ENCODE measurements at places on chromosomes 1 and 21.
A peak's percentile ranks its signal among the peaks of the same experiment; 100 is the strongest.

GRCh38 chr1:162191396-162192305, 122.2 kb downstream of the NOS1AP start:
- DNase-seq: no peak

- peak; percentile 85 for DNase-seq
Observed at GRCh38 chr1:203480525-203481084, 5.0 kb downstream of the PRELP start.

GRCh38 chr1:155389826-155390225, 69.1 kb downstream of the RUSC1 start:
- no peak for DNase-seq

- no peak for DNase-seq
Observed at GRCh38 chr1:147266381-147266780, 23.9 kb downstream of the CHD1L start.

DNA sequence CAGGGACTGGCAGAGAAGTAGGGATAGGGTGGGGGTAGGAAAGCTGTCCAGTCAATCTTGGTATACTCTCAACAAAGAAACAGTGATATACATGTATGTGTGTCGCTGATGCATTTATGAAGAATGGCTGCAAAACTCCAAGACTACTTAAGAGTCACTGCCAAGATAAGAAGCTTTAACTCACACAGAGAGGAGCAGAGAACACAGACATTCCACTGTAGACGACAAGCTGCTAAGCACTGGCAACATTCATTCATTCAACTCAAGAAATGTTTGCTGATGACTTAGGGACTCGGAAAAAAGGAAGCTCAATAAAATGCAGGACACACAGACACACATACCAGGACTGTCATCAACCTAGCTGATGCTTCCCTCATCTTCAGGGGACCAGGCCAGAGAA, 5.5 kb downstream of the CTNNBIP1 start:
- no peak for DNase-seq

- no peak for DNase-seq
Observed at GRCh38 chr1:225823811-225824261, 13.9 kb downstream of the EPHX1 start.

GRCh38 chr1:164671323-164671965, 112.5 kb downstream of the PBX1 start:
- DNase-seq: no peak

DNA sequence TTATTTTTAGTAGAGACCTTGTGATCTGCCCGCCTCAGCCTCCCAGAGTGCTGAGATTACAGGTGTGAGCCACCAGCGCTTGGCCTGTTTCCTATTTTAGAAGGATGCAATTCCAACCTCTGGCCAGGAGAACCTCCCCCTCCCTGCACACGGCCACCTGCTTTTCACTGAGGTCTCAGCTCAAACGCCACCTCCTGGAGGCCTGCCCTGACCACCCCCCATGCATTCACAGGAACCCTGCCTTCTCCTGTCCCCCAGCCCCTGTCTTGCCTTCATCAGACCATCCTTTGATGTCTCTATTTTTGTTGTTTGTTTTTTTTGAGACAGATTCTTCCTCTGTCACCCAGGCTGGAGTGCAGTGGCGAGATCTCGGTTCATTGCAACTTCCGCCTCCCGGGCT, 2.3 kb downstream of the SRM start:
- DNase-seq: no peak

DNA sequence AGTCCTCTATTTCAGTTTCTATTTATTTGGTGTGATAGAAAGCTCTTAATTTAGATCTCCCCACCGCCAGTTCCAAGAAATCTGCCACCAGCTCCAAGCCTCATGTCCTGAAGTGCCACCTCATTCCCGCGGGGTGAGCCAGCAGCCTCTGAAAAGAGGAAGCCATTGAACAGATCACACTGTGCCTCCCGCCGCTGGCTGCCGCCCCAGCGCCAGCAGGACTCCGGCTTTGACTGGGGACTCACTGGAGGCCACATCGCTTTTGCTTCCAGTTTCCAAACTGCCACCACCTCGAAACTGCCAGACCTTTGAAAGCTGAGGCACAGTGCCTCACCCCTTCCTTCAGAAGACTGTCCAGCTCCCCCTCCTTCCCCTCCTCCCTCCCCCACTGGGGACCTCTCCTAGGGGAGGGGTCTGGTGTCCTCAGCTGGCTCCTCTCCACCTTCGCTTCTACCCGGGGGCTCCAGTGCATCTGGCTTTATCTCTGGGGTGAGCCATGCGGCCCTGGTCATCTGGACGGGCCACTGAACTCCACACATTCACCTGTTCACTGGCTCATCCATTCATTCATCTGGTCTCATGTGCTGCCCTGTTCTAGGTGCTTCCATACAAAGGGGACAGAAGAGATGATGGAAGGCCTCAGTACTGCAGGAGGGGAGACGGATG, 58.9 kb downstream of the VPS26C start:
- DNase-seq: no peak

GRCh38 chr21:22438428-22439086, 1440.3 kb downstream of the NCAM2 start:
- DNase-seq: no peak

GRCh38 chr21:41833497-41834115, 45.5 kb downstream of the PRDM15 start:
- no peak for DNase-seq

DNA sequence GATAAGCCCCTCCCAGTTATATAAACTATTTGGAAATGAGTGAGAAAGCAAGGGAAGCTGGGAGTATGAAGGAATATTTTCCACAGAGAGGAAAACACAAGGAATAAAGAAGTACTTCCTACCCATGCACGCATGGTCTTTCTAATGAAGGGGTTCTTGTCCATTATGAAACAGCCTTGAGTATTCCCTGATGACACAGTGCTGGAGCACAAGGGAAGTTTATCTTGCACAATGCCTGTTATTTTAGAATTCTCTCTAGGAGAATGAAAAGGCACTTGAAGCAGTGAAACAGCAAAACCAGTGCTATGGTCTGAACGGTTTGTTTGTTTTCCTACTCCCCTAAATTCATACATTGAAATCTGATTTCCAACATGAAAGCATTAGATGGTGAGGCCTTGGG, 38.6 kb upstream of the ADAMTS1 start:
- no peak for DNase-seq

DNA sequence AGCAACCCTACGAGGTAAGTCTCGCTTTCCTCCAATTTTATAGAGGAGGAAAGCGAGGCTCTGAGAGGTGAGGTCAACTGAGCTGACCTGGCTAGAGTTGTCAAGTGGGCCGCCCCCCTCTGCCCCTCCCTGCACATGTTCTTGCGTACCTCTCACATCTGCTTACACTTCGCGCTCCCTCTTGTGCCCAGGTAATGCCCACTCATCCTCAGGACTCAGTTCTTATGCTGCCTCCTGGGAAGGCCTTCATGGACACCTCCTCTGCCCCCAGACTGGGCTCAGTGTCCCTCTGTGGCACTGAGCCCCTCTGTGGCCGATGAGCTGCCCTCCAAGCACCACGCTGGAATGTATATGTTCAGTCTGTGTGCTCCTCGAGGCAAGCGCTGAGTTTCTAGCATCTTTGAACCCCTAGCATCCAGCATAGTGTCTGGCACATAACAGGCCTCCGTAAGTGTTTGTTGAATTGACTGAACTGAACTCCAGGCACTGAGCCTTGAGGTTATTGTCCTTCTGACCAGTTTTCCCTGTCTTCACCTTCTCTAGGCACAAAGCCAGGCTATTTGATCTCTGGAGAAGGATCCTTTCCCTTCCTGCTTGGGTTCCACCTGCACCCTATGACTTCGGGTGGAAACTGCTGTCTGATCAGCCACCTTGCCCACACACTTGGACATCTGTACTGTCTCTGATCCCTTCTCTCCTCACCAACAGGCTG, 13.5 kb downstream of the MOV10 start:
- DNase-seq: no peak

- DNase-seq: no peak
Observed at GRCh38 chr1:55334160-55334559, 119.0 kb upstream of the USP24 start.

DNA sequence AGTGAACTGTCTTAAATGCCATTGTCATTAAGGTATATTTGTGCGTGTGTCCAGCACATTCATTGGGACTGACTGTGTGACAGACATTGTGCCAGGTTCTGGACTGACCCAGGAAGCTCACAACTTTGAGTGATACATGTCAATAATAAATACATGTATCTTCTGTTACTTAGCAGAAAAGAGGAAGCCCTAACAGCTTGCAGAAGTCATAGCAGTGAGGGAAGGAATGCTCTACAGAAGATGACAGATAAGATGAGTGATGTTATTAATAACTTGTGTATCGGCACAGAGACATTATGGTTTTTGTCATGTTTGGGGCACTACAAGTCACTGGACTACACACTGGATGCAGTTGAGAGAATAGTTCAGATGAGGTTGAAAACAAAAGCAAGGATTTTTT, 1.2 kb upstream of the SRSF11 start:
- DNase-seq: no peak

DNA sequence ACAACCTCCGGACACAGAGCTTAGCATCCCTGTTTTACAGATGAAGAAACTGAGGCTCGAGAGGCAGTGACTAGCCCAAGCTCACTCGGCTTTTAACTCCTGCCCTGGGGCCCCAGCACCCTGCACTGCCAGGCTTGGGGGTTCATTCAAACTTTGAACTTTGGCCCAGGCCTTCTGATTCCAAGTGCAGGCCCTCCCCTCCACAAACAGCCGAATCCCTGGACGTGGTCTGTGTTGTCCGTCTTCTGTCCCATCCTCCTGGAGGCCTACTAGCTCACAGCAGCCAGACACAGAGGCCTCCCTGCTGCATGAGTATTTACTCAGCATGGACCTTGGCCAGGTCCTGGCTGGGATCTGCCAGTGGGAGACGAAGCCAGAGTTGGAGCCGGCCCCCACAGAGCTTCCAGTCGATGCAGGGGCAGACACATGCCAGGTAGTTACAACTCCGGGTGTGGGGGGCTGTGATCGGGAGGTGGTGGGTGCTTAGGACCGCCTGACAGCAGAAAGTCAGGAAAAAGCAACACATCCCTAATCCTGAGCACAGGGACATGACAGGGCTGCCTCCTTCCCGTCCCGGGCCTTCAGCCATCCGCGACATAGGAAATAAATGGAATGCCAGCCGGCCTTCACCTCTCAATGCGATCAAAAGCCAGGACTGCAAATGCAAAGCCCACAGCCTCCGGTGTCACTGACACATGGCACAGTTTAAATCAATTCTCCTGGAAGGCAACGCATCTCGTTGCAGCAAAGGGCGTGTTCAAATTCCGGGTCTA, 7.4 kb downstream of the IFFO2 start:
- no peak for DNase-seq

DNA sequence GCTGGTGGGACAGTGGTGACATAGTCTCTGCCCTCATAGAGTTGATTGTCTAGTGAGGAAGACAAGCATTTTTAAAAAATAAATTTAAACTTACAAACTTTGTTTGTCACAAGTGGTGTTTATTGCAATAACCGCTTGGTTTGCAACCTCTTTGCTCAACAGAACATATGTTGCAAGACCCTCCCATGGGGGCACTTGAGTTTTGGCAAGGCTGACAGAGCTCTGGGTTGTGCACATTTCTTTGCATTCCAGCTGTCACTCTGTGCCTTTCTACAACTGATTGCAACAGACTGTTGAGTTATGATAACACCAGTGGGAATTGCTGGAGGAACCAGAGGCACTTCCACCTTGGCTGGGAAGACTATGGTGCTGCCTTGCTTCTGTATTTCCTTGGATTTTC, 58.4 kb downstream of the LAMC2 start:
- peak; percentile 87 for DNase-seq

DNA sequence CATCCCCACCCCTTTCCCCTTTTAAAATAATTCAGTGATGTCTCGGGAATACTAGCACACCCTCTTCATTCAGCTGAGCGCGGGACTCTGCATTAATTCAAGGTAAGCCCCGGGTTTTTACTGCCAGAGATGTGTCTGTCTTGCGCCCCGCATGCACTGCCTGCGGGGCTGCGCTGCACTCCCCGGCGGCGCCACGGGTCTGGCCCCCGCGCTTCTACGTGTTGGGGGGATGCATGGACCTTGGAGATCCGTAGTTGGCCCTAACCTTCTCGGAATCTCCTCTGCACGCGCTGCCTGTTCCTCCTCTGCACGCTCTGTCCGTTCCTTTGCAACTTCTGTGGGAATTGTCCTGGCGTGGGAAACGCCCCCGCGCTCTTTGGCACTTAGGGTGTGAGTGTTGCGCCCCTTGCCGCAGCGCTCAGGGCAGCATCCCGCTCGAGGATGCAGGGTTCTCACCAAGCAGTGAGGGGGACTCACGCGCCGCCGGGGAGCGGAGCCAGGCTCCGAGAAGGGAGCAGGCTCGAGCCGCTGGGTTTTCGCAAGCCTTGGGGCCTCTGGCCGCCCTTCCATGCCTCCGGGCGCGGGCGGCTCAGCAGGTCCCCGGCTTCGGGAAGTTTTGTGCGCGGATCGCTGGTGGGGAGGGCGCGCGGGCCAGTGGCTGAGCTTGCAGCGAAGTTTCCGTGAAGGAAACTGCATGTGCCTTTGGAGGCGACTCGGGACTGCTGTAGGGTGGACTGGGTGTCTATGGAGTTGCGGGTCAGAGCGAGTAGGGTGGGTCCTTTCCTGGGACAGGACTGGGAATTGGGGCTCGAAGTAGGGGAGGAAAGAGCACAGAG, 165.1 kb upstream of the CACNA1E start:
- no peak for DNase-seq

- DNase-seq: no peak
Observed at GRCh38 chr1:202498542-202498941, 150.0 kb downstream of the PPP1R12B start.

- peak; percentile 78 for DNase-seq
Observed at GRCh38 chr1:93804412-93804811, 74.6 kb downstream of the DNTTIP2 start.

GRCh38 chr1:165634154-165634921, 3.3 kb downstream of the MGST3 start:
- no peak for DNase-seq

- no peak for DNase-seq
Observed at GRCh38 chr1:243483071-243483771, 227.4 kb downstream of the SDCCAG8 start.

DNA sequence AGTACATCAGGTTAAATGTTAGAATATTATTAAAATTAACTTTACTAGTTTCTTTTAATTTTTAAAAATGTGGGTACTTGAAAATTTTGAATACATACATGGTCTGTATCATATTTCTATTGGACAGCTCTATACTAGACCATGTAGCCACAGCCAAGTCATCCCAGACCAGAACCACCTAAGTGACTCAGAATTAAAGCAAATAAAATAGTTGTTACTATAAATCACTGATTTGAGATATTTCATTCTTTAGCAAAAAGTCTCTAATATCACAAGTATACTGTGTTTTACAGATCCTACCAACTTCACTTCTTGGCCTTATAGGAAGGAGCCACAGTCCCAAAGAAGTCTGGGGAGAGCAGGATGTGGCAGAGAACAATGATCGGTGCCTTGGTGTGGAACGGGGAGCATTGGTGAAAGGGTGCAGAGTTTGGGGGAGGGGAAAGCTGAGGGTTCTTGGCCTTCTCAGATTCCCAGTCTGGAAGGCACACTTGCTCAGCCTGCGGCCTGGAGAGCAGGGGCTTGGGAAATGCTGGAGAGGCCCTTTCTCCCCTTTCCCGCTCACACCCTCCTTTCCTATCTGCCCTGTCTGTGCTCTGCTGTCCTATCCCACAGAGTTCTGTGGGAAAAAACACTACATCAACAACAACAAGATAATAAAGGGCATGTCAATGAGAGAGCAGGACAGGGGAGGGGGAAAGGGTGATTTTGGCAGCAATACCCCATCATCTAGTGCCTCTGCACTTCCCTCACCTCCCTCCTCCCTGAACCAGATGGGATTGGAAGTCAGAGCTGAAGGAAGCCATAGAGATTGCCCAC, 122.1 kb downstream of the NGF start:
- DNase-seq: no peak
